NCI-H774 (cell line): ENCODE measurements at places on chromosomes 16 and 17.

DNA sequence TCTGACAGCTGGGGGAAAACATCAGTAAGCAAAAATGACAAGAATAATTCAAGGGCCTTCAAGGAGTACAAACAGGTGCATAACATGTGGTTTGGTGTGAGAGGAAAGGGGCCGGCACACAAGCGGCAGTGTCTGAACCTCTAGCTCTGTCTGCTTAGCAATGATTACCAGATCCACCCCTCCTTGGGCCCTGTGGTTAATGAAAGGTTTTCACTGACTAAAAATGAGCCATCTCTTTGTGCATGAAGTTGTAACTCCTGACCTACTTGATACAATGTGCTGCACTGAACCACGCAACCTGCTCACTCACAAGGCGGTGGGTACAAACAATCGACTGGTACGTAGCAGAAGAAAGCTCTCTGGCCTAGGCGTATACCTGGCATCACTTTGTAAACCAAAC is 15.1 kb downstream of the FAM117A start:
- no peak for DNase-seq

DNA sequence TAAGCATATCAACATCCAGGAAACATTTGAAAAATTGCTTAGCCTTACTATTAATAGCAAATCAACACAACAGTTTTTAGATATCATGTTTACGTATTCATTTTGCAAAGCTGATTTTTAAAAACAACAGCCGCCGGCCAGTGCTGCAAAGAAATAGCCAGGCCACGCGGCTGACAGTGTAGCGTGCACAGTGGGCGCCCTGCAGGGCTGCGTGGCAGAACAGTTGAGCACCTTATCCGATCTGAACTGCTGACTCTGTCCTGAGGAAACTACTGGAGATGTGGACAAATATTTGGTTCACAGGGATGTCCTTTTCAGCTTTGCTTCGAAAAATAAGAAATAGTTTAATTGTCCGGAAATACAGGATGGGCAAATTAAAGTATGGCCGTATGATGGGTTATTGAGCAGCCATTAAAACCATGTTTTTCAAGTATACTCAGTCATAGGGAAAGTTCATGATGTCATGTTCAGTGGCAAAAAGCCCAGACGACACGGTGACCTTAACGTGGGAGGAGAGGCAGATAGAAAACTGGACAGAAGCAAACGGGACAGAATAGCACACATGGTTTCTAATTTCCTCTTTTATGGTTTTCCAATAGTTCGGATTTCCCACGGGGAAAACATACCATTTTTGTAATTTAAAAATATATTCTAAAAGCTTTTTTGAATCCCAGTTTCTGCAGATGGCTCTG is 52.4 kb upstream of the ENDOV start:
- DNase-seq: no peak

DNA sequence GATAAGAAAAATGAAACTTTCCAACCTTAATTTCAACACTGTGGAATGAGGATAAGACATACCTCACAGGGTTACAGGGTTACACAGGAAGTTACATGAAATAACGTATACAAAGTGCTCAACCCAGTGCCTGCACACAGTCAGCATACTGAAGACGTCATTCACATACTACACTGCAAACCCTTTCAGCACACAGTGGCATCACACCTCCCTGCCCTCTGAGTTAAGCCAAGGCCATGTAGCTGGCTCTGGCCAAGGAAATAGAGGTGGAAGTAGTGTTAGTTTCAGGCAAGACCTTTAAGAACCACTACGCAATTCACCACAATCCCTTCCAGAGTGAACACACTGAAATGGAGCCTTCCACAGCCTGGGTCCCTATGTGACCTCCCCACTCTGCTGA is 46.6 kb upstream of the GSG1L start:
- no peak for DNase-seq

DNA sequence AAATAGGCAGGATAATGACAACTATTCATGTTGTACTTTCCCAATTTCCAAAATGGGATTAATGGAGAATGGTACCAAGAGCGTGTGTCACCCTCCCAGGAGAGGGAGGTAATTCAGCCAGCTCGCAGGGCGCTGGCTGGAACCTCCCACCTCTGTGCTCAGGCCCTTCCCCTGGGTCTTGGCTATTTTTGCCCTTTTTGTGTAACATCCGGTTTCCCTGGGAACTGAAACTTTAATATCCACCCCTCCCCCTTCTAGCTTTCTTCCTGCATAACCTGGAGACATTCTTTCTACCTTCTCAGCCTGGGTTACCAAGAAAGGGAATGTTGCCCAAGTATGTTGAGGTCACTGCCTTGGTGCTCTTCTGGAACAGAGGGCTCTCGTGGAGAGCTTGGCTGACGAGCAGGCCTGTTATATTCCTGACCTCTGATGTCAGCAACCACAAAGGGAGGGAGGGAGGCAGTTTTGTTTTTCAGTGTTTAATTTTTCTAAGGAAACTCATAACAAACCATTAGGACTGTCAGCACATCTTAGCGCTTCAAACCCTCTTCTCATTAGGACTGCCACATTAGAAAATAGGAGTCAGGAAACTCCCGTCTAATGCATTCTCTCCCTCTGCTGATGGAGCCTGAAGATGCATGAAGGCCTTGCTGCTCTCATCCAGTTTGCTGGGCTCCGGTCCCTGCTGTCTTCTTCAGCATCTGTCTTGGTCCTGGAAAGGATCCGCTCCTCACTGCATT is 25.6 kb downstream of the ITGB3 start:
- no peak for DNase-seq

- no peak for DNase-seq
These were observed 563 bp downstream of the METRNL start for GRCh38 chr17:83079766-83080578.

DNA sequence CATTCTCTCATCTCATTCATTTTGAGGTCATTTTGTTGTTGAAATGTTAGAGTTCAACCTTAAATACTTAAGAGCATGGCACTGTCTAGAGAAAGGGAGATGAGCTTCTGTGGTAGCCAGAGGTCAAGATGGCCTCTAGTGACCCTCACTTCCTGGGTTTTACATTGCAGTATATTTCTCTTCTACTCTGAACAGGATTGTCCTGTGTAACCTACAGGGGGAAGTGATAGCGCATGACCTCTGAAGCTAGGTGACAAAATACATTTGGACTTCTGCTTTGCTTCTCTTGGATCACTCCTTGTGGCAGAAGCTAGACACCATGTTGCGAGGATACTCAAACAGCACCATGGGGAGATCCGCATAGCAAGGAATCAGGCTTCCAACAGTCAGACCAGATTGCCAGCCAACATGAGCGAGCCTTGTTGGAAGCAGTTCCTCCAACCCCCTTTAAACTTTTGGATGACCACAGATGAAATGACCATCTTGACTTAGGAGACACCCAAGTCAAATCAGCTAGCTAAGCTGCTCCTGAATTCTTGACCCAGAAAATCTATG is 748.4 kb downstream of the MAF start:
- DNase-seq: no peak

- DNase-seq: no peak
These were observed 8.8 kb downstream of the FAAP100 start for GRCh38 chr17:81543339-81543675.

GRCh38 chr16:964356-965035 is 6.3 kb downstream of the LMF1 start:
- no peak for DNase-seq

DNA sequence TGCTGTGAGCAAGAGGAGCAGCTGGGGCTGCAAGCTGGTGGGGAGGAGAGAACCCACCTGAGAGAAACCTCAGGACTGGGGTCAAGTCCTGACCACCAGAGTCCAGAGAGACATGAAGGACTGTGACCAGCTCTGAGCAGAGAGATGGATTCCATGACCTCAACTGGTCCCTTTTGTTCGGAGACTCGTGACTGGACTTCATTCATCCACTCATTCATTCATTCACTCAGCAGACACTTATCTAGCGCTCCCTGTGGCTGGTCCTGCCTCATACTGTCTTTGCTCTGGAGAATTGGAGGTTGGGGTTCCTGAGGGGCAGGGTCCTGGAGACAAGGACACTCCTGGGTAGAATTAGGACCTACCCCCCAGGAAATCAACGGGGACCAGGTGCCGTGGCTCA is 4.0 kb downstream of the ERBB2 start:
- no peak for DNase-seq

DNA sequence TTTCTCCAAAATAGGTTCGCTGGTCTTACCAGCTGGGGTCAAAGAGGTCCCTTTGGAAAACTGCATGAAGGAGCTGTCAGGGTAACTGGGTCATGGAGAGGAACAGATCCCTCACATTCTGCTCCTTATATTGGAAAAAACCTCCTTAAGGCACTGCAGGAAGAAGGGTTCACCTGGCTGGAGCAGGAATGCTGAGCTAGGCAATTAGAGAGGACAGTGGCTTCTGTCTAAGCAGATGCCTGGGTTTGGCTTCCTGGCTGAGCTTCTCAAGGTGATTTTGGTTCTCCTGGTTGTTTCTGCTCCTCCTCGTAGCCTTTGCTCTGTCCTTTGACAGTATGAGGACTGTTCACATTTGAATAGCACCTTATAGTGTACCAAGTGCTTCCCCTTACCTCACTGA is 19.6 kb downstream of the ITGB3 start:
- DNase-seq: no peak

DNA sequence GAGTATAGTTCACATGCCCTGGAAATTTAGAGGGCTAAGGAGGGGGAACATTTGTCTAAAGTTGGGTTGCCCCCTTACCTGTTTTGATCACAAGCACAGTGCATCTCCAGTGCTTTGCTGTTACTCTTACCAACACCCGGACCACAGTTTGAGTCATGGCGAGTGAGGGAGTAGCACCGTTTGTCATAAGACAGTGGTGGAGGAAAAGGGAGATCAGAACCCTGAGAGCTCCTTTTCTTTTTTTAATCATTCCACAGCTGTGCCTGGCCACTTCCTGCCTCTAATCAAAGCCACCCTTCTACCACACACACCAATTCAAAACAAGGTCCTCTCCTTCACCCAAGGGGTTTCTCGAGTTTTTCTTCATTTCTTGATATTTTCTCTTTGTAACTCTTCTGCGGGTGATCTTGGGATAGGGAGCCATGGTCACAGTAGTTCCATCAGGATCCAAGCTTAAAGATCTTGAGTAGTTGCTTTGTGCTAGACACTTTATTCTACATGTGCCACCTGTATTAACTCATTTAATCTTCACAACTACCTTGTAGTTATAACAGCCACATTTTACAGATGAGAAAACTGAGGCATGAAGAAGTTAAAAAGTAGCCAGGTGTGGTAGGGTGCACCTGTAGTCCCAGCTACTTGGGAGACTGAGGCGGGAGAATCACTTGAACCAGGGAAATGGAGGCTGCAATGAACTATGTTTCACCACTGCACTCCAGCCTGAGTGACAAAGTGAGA is 5.0 kb upstream of the MYL4 start:
- no peak for DNase-seq

- DNase-seq: no peak
These were observed 156.9 kb downstream of the CDH8 start for GRCh38 chr16:61879306-61879705.

- no peak for DNase-seq
These were observed 22.1 kb upstream of the MTMR4 start for GRCh38 chr17:58536542-58536941.

DNA sequence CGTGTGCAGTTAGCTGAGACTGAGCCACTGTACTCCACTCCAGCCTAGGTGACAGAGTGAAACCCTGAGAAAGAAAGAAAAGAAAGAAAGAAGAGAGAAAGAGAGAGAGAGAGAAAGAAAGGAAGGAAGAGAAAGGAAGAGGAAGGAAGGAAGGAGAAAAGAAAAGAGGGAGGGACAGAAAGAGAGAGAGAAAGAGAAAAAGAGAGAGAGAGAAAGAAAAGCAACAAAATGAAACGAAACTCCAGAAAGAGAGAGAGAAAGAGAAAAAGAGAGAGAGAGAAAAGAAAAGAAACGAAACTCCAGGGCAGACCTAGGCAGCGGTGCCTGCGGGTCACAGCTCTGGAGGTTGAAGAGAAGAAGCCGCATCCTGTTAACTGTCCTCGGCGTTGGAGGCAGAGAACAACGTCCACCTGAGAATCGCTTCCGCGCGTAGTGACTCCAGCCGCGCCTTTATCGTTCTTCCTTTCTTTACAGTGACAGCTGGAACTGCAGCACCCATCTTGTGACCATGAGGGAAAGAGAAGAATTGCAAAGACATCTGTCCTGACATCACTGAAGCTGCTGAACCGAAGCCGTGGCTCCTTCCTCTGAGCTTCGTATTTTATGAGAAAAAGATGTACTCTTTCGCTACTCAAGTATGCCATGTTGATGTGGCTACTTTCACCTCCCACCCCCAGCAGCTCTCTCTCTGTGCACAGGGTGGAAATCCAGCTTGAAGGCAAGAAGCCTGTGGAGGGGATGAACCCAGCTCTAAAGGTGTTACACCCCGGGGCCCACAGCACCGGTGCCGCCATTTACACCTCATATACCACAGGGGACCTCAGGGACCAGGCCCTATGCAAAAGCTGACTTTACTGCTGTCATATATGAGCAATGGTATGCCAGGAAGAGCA is 56.9 kb upstream of the DOC2B start:
- no peak for DNase-seq

DNA sequence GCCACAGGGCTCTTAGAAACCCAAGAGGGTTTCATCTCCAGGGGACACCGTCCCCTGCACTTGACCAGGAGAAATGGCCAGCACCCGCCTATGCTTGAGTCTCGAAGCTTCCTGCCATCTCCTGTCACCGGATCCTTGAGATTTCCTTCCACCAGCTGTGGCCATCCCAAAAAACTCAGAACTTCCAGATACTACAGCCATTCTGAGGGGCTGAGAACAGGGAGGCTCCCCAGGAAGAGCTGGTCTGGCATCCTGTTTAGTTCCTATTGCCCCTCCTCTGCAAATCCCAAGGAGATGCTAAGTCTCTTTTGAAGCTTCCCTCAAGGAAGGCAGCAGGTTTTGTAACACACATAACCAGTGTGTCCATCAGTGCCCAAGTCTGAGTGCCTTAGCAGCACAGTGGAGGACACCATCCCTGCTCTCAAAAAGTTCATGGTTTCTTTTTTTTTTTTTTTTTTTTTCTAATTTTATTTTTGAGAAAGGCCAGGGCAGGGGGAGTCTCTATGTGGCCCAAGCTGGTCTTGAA is 2.0 kb downstream of the UBALD2 start:
- no peak for DNase-seq

DNA sequence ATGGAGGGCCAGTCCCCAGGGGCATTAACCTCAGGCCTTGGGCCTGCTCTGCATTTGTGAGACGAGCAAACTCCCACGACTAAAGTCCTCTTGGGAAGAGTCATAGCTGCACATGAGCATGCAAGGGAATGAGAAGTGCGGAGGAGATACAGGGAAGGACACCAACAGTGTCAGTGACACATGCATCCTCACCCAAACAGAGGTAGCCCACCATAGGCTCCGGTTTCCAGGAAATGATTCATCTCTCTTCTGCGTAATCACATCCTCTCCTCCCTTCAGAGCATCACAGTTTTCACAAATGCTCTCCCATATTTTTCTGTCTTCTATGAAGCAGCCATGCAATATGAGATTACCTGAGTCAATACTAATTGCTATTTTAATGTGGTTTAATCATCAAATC is 725.7 kb upstream of the GOT2 start:
- DNase-seq: no peak
